OCI-M1 (cell line): ENCODE measurements at places on chromosomes 6 and 20.

GRCh38 chr6:41252401-41253169 is 24.4 kb downstream of the TREML4 start:
- no peak for DNase-seq

DNA sequence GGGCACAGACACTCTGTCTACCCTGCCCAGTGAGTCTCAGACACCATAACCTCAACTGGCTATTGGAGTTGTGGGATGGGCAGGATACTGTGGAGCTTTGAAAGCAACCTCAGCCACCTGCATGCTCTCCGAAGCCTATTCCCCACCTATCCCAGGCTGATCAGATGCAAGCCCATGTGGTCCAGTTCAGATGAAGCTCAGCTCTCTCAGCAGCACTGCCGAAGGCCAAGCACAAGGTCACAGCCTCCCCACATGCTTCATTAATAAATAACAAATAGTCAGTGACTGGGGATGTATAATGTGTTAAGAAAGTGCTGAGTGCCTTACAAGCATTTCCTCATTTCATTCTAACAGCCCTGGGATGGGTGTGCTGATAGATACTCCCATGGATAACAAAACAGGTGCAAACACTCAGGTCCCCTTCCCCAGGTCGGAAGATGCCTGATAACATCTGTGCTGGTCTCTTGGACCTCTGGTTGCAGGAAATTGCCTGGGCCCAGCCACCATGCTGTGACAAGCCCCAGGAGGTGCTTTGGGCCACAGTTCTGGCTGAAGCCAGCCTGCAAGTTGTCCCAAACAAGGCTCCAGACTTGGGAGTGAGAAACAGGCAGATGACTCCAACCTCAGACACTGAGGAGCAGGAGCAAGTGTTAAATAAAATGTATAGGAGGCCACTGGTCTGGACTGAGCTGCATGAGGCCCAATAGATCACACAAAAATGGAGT is 3.7 kb downstream of the ACSS1 start:
- DNase-seq = no peak

- DNase-seq = no peak
These were observed 79.6 kb downstream of the CEP57L1 start for GRCh38 chr6:109174916-109175315.

GRCh38 chr20:54107600-54108325 is 37.4 kb upstream of the BCAS1 start:
- no peak for DNase-seq

DNA sequence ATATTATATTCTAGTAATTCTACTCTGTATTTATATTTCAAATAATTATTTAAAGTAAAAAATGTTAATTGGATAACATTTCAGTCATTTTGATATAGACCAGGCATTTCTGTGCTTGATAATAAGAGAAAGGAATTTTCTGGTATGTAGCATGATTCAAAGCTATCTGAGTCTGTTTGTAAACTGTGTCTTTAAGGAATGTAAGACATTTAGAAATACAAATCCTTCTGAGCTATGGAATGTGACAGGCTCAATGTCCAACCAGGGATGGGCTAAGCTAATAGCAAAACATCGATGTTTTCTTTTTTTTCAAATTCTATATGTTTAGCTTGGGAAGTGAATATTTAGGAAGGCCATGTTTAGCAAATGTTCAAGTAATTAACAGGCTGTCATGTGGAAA is 41.5 kb upstream of the FAM83B start:
- no peak for DNase-seq

DNA sequence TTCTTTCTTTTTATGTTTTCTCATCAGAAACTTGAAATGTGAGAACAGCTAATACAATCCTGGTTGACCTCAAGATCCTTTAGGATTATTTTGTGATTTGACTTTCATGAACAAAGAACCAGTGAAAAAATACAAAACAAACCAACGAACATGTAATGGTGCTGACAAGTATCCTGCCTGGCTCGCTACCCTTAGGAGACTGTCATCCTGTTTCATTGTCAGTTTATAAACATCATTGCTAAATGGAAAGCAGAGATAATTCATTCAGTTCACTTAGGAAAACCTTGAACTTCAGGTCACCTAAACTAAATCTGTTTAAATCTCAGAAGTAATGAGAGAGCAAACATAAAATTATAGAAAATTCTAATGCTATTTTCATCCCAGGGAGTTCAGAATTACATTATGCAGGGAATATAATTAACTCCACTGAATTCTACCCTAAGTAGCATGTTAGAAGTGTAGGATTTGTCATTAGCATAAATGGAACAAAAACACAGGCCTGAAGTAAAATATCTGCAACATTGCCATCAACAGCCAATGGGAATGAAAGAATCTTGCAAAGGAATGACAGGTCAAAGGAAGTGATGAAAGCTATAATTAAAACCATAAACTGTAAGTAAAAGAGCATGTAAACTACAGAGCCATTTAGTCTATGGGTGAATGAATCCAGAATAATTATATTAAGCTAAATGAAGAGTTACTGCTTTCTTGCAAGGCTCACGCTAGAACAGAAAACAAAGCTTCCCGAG is 401.2 kb upstream of the MANEA start:
- DNase-seq = no peak

- DNase-seq = peak; percentile 76
These were observed 125.8 kb downstream of the MRPL14 start for GRCh38 chr6:44001318-44002066.

DNA sequence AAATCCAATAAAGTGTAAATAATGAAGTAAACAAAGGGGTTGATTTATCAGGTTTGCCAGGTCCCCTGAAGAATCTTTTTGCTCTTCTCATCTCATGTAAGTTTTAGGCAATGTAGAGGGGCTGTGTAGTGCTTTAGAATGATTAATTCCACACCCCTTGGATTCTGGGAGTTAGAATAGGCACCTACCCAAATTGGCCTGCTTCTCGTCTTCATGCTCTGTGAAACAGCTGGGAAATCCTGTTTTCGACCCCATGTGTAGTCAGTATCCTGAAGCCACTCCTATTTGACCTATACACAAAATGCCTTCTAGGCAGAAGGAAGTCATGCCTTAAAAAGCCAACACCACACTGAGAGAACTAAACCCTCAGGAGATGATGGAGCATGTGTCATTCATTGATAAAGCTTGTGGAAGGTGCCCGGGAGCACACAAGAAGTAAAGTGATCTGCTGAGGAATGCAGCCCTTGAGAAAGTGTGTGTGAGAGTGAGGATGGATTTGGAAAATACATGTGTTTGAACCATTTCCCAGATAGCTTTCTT is 170.9 kb downstream of the KLHL32 start:
- peak; percentile 25 for DNase-seq

DNA sequence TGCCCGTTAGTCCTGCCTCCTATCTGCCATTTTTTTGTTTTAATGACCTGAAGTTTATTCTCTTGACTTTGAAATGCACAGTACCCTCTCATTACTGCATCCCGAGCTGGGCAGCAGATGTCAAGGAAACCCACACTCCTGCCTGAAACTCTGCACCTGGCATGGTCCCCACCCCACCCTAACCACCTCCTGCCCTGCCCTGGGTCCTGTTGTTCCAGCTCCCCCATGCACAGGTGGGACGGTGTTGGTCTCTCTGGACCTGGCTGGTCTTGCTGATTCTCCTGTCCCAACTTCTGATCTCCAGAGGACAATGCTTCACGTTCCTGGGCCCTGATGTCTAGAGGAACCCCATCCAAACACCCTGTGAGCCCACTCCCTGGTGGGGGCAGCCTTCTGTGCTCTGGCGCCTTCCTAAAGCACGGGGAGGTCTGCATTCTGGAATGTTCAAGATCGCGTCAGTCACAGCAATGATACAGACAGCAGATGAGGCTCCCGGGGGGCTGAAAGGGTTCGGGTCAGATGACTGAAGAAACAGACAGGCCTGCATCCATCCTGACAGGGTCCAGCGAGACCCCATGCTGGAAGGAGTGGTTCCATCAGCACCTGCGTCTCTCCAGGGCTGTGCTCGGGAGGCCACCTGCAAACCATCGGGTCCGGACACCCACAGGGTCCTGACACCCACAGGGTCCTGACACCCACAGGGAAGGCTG is 73.6 kb downstream of the ERMARD start:
- DNase-seq = no peak

GRCh38 chr6:50007819-50008218 is 14.0 kb downstream of the DEFB110 start:
- no peak for DNase-seq

DNA sequence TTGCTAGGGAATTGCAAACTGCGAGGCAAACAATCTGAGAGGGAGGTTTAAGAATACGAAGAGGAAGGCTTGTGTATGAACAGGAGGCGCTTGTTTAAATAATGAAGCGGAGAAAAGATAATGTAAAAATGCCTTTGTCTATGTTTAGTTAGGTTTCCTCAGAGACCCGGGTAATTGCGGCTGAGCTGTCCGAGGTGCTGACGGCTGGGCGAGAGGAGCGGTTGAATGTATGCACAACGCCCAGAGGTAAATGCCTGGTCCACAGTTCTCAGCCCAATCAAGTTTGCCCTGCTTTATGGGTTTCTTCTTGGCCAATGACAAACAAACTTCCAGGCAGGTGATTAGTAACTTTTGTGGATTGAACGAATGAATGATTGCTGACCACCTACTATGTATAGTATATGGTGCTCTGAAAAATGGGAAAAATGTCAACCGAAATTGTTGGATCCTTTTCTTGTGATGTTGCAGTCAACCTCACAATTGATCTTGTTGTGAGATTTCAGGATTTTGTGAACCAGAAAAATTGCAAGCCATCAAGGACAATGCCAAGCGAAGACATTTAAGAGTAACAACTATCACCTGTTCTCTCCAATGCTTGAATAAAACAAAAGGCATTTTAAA is 38.3 kb upstream of the SLC32A1 start:
- peak; percentile 76 for DNase-seq

DNA sequence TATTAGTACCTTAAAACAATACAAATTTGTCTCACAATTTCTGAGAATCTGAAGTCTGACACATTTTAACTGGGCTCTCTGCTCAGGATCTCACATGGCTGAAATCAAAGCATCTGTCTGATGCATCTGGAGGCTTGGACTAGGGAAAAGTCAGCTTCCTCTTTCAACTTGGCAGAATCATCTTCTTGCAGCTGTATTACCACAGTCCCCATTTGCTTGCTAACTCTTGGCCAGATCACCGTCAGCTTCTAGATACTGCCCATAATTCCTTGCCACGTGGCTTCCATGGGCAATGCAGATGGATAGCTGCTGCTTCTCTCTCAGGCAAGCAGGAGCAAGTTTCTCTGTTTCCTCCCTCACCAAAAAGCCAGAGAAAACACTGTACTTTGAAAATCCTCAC is 1106.4 kb upstream of the CITED2 start:
- peak; percentile 87 for DNase-seq

DNA sequence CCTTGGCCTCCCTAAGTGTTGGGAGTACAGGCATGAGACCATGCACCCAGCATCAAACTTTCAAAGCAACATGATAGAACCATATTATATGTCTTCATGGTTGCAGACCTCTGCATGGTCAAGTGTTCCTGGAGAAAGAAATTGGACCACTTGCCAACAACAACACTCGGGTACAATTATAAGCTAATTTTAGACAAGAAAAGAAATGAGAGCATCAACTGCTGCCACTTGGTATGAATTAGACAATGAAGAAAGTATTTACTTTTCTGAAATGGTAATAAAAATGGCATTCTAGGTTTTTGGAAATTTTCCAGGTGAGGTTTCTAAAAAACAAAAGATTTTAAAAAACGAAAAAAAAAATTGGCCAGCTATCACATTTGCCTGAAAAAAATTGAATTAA is 7.7 kb upstream of the PM20D2 start:
- no peak for DNase-seq

- no peak for DNase-seq
These were observed 88.9 kb downstream of the ZMYND8 start for GRCh38 chr20:47267621-47268020.

GRCh38 chr6:31791324-31792089 is 4.0 kb downstream of the VARS1 start:
- peak; percentile 83 for DNase-seq

GRCh38 chr20:58742668-58743566 is 50.3 kb downstream of the NPEPL1 start:
- no peak for DNase-seq

DNA sequence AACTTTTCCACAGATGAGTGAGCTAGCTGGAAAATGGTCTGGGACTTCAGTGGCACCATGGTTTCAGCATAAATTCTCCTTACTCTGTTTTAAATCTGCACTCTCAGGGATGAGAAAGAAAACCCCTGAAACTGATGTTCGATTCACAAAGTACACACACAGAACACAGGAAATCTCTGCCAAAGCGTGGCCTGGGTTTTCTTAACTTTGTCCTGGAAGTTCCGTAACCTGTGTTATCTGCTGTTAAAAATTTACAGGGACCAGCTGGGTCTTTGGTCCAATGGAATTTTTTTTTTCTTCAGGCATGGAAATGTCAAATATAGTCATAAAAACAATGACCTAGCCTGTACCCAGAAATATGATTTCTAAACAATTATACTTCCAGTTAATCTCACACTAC is 7.3 kb downstream of the SCML4 start:
- no peak for DNase-seq

DNA sequence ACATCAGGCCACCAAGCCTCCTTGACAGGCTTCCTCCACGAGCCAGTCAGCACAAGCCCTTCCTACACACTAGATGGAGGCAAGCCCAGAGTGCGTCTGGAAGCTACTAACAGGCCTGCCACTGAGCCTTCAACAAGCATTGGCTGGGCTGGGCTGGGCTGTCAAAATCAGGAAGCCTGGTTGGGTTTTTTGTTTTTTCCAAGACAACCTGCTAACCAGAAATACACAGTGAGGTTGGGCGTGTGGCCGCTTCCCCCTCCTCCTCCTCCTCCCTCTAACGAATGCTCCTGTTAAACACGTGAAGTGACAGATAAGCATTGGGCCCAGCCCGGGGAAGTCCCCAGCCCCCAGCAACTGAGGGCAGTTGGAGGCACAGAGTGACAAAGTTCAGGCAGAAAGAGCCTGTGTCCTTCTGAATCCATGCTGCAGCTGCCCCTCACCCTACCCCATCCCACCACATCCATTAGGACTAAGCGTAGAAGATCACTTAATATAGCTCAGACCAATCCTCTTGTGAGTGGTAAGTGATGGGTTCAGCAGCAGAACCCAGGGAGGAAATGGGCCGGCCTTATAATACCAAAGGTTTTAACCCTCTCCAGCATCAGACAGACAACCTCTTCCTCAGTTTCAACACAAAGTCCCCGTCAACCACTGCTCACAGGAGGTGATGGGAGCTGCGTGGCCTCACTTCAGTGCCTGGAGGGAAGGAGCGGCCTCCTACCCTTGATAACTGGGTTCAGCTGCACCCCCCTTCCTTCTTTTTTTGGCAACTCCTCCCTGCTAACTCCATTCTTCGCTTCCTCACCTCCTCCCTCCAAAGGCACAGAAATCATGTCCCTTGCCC is 1.1 kb downstream of the NFATC2 start:
- DNase-seq = peak; percentile 97

DNA sequence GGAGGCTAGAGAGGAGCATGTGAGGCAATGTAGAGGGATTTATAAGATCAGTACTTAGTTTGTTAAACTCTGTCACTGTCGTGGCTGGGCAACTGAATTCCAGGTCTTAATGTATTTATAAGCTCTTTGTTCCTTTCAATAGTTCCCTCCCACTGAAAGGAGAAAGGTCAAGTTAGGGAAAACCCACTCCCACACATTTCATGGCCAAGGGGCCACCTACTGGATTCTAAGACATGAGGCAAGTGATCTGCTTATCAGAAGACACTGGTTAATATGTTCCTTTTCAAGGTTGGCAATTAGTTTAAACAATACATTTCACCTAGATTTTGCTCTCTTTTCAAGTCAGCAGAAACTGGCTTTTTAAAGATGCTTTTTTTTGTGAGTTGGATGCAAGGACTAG is 5.4 kb upstream of the GSTA5 start:
- DNase-seq = no peak
